ENCODE measurements at places on chromosomes 5 and 9.
A peak's percentile ranks its signal among the peaks of the same experiment; 100 is the strongest.

GRCh38 chr5:77066184-77066583 is 20.9 kb downstream of the ZBED3 start:
- DNase-seq: no peak

DNA sequence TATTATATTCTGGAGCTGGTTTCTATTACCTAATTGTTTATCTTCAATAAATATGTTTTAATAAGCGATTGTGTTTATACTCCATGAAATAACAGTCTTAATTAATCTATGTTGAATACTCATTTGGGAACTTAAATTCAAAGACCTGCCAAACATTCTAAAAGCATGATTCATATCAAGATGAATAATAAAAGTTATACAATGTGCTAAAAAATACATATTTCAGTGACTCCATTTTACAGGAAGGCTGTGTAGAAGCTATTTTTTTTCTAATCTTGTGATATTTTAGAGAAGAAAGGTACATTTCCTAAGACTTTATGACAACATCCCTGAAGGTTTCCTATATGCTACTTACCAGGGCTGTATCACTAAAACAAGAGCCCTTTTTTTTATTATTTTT is 417.9 kb downstream of the NFIB start:
- DNase-seq: no peak

GRCh38 chr9:17166346-17166745 is 31.5 kb downstream of the CNTLN start:
- no peak for DNase-seq

DNA sequence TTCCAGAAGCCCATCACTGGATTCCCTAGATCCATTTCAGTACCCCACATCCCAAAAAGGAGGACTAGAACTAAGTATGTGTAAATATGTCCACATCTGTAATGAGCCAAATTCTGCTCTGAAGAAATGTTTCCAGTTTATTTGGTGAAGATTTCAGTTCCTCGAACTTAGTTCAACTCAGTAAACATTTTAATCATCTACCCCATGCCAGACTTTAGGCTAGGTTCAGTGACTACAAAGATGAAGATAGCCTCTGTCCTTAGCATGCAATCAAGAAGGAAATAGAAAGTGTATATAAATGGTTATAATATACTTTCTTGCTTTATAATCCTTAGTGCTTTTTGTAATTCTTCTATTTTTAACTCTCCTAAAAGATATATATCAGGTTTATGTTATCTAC is 21.5 kb downstream of the RUSC2 start:
- DNase-seq: no peak

DNA sequence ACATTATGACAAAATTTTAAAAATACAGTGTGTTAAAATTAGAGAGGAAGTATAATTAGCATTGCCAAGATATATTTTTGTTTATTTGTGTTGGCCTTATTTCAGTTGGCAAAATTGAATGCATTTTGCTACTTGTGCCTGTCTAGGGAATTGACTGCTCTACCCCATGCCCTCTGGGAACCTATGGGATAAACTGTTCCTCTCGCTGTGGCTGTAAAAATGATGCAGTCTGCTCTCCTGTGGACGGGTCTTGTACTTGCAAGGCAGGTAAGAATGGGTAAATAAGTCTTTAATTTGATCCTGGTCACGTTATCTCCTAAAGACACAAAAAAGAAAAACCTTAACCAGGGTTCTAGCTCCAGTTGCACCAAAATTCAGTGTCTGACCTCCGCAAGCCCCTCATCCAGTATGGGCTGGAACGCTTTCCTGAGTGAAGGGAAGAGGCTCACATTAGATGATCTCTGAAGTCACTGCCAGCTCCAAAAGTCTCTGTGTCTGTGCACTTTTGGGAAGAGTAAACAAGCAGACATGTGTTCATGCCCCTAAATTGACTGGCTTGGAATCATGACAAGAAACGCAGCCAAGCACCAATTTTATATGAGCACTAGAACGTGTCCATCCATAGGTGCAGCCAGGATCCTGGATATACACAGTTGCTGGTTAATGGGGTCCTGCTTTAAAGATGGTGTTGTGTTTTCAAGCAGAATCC is 98.3 kb upstream of the PRRC1 start:
- no peak for DNase-seq

DNA sequence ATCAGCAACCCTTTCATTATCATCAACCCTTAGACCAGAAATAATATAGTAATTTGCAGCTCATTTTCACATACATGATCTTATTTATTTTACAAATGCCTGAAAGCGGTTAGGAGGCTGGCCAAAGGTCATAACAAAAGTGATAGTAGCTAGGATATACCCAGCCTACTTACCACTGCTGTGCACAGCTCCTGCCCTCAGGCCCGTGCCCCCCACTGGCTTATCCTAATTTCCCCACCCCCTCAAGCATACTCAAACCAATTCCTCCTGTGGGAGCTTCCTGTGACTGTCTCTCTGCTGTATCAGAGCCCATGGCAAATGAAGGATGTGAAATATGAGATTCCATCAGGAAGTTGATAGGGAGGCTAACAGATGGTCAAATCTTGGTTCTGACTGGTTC is 14.8 kb downstream of the FAM219A start:
- DNase-seq: no peak

GRCh38 chr5:128796506-128796905 is 168.8 kb upstream of the SLC27A6 start:
- DNase-seq: no peak

GRCh38 chr5:141234109-141234667 is 11.0 kb upstream of the PCDHB15 start:
- peak; percentile 8 for DNase-seq

GRCh38 chr5:58410441-58410840 is 49.4 kb downstream of the PLK2 start:
- peak; percentile 15 for DNase-seq

GRCh38 chr5:107408564-107408963 is 262.2 kb downstream of the EFNA5 start:
- no peak for DNase-seq

GRCh38 chr9:127229691-127230417 is 34.7 kb upstream of the GARNL3 start:
- DNase-seq: no peak

DNA sequence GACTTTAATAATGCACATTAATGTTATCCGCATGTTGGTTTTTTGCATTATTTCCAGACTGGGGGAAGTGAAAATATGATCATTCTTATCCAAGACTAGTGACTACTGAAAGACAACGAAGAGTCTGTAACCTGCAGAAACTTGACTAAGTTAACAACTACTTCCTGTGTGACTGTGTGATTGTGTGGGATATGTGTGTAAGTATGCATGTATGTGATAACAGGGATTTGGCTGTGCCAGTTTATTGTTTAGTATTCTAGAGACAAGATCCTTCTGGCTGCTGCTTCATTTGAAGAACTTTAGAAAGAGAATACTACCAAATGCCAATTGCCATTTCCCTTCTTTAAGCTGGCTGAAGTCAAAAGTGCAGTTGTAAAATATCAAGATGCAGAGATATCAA is 375.7 kb upstream of the PRR16 start:
- no peak for DNase-seq

DNA sequence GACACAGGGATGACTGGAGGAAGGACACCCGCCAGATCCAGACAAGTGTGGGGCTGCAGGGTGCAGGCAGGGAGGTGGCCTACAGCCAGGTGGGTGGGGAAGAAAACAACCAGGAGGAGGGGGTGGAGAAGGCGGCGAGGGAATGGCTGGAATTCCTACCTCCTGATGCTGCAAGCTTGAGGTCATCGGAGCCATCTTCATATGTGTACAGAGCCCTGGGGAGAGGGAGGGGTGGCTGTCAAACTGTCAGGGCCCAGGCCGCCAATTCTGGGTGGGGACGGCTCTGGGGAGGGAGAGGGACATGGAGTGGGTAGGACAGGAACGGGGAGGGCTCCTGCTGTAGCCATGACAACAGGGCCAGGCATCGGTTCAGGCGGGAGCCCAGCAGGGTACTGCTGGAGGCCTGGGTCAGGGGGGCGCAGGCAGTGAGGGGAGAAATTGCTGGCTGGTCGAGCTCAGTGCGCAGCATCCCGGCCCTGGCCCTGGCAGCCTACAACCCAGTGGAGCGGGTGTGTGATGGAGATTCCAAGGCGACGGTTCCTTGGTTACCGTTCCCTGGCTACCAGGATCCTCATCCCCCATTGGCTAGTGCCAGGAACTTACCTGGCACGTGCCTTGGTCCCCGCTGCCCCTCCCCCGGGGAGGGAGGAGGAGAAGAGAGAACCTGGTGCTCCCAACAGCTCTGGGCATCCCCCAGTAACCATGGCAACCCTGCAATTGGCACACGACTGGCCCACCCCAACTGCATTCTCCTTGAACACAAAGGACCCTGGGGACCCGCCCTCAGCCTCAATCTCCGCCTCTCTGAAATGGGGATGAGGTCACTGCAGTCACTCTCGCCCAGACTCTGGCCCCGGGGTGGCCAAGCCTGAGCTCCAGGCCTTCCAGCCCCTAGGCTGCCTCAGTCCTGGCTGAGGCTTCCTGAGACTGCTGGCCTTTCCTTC is 4.5 kb downstream of the DBN1 start:
- DNase-seq: no peak

GRCh38 chr5:138623053-138623452 is 47.9 kb upstream of the HSPA9 start:
- DNase-seq: peak; percentile 31

GRCh38 chr5:180286-180918 is 10.9 kb upstream of the LRRC14B start:
- no peak for DNase-seq

DNA sequence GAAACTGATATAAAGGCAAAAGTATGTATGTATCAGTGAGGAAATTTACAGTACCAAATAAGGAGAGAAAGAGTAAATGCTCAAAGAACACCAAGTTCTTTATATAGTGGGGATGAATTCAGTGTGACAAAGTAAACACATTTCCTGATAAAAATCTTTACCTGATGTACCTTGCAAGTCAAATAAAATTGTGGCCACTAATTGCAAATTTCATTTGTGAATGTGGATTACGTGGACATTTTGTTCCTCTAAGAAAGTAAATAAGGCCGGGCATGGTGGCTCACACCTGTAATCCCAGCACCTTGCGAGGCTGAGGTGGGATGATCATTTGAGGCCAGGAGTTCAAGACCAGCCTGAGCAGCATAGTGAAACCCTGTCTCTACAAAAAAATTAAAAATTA is 25.7 kb downstream of the CEP120 start:
- DNase-seq: no peak

- DNase-seq: no peak
These were observed 247.1 kb upstream of the CCNG1 start for GRCh38 chr5:163190283-163190682.

DNA sequence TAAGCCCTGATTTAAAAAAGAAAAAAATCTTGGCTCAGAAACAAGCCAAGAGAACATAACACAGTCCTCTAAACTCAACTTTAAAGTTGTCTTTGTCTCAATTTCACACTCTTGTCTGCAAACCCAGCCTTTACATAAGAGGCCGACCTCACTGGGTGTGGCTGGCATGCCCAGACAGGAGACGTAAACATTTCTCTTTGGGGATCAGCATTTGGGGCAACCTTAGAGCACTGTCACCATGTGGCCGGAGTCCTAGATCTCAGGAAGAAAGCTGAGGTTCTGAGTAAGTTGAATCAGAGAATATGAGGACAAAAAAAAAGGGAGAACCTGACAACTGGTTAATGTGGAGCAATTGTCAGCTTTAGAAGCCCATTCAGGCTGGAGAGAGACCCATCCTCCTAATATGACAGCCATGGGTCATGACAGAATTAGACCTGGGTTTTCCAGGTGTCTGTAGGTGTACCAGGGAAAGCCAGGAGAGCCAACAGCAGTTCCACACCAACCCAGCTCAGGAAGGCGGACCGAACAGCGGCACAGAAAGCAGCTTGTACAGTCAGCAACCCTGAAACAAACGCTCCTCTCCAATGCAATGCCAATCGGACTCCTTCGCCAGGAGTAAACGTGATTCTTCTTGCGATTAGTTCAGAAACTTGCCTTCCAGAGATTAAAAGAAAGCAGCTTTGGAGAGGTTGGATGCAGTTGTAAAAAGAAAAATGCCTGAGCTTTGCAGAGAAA is 97.9 kb upstream of the MAP3K1 start:
- DNase-seq: no peak

DNA sequence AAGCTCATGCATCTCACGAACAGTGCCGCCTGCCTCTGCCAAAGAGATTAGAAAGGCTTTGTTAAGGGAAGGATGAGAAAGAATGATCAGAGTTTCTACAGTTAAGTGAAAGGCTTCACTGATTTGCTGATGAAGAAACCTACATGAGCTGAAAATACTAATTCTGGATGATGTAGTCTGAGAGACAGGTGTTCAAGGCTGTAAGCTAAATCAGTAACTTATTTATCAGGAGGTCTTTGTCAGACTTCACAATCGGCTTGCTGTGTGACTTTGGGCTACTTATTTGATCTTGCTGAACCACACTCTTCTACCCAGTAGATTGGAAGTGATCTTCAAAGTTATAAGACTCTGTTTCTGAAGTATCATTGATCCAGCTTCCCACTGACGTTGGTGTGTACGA is 264.2 kb downstream of the RAB3C start:
- DNase-seq: no peak

DNA sequence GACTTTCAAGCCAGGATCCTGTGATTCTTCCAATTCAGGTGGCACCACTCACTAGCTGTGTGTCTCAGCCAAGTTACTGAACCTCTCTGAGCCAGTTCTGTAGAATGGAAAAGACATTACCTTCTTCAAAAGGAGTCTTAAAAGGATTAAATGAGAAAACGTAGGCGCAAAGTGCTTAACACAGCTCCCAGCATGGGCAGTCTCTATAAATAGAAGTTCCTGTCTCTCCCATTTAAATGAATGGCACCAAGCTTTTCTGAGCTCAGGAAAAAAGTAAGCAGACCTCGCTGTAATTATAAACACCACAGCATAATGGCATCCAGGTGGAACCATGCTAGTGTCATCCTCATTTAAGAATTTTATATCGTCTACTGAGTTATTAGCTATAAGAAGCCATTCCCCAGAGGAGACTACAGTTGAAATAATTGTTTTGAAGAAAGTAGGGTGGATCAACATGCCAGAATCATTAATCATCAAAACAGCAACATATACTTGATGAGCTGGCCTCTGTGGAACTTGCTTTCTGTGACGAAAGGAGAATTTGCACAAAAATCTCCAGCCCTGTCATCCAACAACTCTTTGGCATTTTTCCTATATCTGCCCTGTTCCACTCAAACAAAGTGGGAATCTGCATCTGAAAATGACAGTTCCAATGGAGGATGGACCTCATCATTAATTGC is 188.9 kb downstream of the SPOCK1 start:
- DNase-seq: no peak

GRCh38 chr5:14109771-14110170 is 33.4 kb upstream of the TRIO start:
- no peak for DNase-seq

- no peak for DNase-seq
These were observed 36.4 kb upstream of the GAS1 start for GRCh38 chr9:86983620-86984259.

- no peak for DNase-seq
These were observed 162.7 kb downstream of the ZNF608 start for GRCh38 chr5:124583469-124584350.

DNA sequence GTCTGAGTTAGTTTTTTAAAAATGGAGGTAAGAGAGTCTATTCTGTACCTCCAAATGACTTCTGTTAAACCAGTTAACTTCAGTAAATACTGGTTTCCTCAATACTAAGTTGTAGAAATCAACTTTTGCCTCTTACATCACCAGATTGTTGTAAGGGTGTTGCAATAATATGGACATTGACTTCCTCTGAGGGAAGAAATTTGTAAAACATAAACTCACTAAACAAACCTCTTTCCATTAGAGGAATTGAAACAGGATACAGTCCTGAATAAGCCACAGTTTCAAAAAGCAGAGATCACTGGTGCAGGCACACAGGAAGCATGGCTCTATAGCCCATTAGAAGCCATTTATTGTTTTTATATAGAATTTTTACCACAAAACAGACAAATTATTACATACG is 32.7 kb upstream of the SLCO6A1 start:
- DNase-seq: peak; percentile 34

GRCh38 chr5:96614110-96614691 is 48.0 kb upstream of the CAST start:
- DNase-seq: peak; percentile 62
